ENCODE measurements at places on chromosomes 16 and 17.
A peak's percentile ranks its signal among the peaks of the same experiment; 100 is the strongest.

DNA sequence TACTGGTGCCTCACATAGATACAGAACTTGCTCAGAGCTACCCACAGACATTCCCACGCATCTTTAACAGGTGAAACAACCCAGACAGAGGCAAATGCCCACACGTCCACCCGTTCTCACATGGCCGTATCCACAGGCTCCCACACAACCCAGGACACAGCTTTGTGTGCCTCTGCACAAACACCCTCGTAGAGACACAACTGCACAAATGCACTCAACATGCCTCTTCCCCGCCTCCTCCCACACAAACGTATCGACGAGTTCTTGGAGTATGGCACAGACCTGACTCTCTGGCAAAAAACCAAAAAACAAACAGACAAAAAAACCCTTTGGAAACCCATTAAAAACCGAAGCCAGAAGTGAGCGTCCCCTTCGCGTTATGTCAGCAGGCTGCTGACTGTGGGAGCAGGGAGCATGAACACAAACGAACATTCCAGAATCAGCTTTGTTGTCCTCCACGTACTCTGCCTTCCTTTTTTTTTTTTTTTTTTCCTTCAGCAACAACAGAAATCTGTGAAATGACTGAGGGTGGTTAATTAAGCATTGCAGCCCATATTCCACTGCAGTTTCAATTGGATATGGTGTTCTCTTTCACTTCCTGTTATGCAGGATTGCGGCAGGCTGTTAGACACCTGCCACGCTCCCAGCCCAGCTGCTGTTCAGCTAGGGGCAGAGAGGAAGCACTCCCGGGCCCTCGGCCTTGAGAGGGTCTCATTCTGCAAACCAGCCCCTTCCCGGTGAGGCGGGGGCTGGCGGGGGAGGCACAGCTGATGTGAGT, 313.7 kb downstream of the MAF start:
- DNase-seq = no peak
- no peaks in the 10 kb centered on the region for H3K36me3 ChIP-seq
- no peaks in the 10 kb centered on the region for H3K4me1 ChIP-seq
- H3K4me3 ChIP-seq = no peak overlapping the region

DNA sequence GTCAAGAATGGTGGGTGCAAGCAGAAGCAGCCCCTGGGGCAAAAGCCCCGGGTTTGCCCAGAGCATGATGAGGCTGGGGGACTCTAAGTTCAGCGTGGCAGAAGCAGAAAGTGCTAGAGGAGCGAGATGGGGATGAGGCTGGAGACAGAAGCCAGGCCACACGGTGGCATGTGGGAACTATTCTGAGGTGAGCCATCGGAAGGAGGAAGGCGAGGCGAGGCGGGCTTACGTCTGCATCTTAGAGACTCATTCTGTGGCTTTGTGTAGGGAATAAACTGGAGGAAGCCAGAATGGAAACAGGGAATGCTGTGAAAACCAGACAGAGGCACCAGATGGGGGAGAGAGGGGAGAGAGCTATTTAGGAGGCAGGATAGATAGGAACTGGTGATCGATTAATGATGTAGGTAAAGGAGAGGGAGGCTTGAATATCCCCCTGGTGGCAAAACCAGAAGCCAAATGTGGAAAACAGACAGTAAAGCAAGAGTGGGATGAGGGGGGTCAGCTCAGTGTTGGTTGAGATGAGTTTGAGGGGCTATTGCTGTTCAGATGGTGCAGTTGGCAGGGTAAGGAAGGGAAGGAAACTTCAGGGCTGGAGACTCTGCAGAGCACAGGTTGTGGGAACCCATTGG, 3.1 kb upstream of the TNFSF13 start:
- DNase-seq = no peak
- no peaks in the 10 kb centered on the region for H3K27me3 ChIP-seq
- H3K4me3 ChIP-seq = no peak overlapping the region
- H3K36me3 ChIP-seq = no peaks in the 10 kb centered on the region
- H3K27ac ChIP-seq = no peak overlapping the region

DNA sequence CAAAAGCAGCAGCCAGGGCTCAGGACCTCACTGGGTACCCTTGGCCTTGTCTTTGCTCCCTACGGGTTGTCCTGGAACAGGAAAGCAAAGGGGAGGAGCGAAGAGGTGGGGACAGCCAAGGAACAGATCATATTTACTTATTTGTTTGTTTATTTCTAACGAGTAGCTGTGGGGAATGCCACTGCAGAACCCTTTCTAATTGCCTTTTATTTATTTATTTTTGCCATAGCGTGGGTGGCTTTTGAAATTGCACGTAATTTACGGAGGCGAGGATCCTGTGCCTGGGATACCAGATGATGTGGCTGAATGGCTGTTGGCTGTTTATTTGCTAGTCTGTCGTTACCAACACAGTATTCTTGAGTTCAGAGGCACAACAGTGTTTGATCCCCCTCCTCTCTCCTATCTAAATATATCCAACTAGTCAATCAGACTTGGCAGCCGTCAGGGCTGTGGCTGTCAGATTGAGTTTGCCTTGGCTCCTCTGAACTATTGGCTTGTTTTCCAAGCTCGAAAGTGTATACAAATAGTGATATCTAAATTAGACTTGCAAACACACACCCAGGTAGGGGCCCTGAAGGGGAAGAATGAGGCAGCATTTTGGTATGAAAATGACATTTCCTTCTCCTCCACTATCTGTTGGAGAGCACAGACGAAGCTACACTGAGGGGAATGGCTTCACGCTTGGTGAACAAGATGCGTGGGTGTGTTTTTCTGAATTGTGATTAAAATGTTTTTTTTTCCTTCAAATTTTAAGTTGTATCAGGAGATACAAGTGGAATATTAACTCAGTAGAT, 110.4 kb downstream of the MSI2 start:
- H3K27me3 ChIP-seq = no peaks in the 10 kb centered on the region
- no peaks in the 10 kb centered on the region for H3K36me3 ChIP-seq
- no peak overlapping the region for H3K27ac ChIP-seq

GRCh38 chr16:56488035-56488434, 31.8 kb downstream of the BBS2 start:
- H3K27ac ChIP-seq = no peak overlapping the region
- no peak for DNase-seq
- H3K27me3 ChIP-seq = no peaks in the 10 kb centered on the region
- no peak overlapping the region for H3K4me3 ChIP-seq
- peaks cover 6% of the 10 kb centered on the region for H3K36me3 ChIP-seq

DNA sequence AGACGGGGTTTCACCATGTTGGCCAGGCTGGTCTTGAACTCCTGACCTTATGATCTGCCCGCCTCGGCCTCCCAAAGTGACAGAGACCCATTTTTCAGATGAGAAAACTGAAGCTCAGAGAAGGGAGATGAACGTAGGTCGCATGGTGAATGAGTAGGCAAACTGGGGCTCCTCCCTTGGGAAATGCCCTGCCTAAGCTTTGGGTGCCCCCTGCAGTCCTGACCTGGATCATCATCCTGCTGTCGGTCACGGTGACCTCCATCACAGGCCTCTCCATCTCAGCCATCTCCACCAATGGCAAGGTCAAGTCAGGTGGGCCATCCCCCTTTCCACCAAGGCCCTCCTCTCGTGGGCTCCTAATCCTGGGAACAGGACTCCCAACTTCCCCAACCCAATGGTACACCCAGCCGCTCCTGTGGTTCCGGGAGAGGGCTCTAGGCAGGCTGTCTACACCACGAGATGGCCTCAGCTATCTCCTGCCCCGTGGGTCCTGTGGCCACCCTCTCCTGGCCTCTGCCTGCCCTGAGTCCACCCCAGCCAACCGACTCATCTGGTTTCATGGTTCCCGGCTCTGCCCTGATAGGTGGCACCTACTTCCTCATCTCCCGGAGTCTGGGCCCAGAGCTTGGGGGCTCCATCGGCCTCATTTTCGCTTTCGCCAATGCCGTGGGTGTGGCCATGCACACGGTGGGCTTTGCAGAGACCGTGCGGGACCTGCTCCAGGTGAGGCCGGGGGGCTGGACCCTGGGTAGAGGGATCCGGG, 4.7 kb downstream of the SLC12A3 start:
- H3K4me1 ChIP-seq = no peaks in the 10 kb centered on the region
- H3K27ac ChIP-seq = no peak overlapping the region
- H3K4me3 ChIP-seq = no peak overlapping the region
- DNase-seq = no peak

DNA sequence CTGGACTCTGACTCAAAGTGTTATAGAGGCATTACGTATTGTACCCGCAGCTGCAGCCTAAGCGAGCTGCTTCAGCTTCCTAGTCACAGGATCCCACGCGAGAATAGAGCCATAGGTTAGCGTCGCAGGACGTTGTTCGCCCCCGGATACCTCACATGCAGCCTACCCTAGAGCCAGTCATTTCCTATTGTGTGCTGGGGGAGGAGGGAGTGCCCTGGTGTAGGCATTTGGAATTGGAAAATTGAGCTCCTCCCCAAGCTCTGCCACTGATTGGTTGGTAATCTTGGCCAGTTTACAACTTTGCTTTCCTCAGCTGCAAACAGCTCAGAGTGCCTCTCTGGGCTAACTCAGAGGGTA, 530 bp downstream of the NAA60 start:
- peak overlapping the region; percentile 85 for H3K27ac ChIP-seq
- peak; percentile 76 for DNase-seq
- H3K36me3 ChIP-seq = peaks cover 5% of the 10 kb centered on the region

DNA sequence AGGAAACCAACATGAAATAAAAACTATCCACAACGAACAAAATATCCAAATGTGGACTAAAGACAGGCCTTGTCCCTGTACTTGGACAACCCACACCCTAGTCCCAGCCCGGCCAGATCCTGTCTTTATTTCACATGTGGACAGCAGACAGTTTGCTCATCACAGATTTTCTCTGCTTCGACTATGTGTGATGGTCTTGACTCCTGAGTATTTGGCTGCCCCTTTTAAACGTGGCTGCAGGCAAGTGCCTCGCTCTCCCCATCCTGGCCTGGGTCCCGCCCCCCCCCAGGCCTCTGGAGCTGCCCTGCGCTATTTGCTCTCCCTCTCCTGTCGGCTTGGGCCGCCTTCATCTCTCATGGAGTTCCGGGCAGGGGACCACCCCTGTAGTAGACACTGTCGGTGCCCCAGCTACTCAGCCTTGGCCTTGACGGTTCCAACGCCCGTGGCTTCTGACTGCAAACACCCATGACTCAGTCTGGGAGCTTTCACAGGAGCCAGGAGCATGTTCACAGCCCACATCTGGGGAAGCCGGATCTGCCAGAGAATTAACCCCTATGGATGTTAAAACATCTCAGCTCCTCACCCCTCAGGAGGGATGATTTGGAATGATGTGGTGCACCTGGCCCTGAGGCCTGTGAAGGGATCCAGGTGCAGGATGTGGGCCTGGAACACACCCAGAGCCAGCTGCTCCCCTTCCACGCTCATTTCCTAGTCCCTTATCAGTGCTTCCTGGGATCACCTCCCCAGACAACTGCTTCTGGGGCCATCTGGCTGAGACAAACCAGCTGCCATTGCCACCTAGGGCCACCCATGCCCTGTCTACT, 229.7 kb upstream of the RPL38 start:
- no peak overlapping the region for H3K4me3 ChIP-seq
- DNase-seq = peak; percentile 9
- H3K36me3 ChIP-seq = no peaks in the 10 kb centered on the region
- H3K27ac ChIP-seq = no peak overlapping the region

- H3K27ac ChIP-seq = no peak overlapping the region
- no peaks in the 10 kb centered on the region for H3K36me3 ChIP-seq
- H3K4me1 ChIP-seq = peaks cover 3% of the 10 kb centered on the region
- peaks cover 26% of the 10 kb centered on the region for H3K27me3 ChIP-seq
Observed at GRCh38 chr17:36661047-36661666, 59.8 kb downstream of the MRM1 start.

GRCh38 chr17:27991462-27991993, 50.9 kb upstream of the NLK start:
- H3K4me3 ChIP-seq = no peak overlapping the region
- no peaks in the 10 kb centered on the region for H3K27me3 ChIP-seq
- H3K27ac ChIP-seq = no peak overlapping the region

DNA sequence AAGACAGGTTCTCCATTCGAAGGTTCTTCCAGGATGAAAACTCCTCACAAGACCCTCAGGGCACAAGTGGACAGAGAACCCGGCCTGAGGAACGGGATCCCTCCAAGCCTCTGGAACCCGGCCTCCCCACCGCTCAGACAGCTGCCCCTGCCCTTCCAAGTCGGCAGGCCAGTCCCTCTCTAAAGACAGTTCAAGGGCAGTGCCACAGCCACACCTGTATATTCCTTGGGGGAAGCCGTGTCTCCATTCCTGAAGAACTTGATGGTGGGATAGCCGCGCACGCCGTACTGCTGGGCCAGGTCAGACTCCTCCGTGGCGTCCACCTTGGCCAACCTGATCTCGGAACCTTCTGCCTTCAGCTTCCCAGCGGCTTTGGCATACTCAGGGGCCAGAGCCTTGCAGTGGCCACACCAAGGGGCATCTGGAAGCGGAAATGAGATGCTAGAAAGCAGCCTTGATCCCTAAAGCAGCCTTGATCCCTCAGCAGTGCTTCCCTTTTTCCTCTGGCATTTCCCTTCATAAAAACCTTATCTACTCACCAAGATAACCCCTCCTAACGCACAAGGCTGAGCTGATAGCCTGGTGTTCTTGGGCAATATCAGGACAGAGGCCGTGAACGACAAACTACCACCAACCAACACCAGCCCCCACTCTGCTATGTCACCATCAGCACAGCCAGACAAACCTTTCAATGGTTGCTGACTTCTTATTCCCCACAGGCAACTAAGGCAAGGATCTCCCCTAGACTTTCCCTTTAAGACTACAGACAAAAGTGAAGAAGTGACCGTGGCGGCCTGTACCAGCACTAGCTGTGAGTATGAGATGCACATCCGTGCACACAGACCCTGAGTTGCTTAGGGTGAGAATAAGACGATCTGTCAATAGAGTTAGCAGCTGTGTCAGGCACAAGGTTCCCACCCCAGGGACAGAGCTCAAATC, 1.1 kb downstream of the P4HB start:
- H3K4me3 ChIP-seq = peak overlapping the region; percentile 97
- no peaks in the 10 kb centered on the region for H3K27me3 ChIP-seq
- H3K4me1 ChIP-seq = peaks cover 30% of the 10 kb centered on the region

GRCh38 chr17:4947411-4948165, 742 bp downstream of the PFN1 start:
- no peak for DNase-seq
- peak overlapping the region; percentile 82 for H3K4me3 ChIP-seq
- no peaks in the 10 kb centered on the region for H3K27me3 ChIP-seq
- H3K4me1 ChIP-seq = peaks cover 32% of the 10 kb centered on the region
- peak overlapping the region; percentile 78 for H3K27ac ChIP-seq

DNA sequence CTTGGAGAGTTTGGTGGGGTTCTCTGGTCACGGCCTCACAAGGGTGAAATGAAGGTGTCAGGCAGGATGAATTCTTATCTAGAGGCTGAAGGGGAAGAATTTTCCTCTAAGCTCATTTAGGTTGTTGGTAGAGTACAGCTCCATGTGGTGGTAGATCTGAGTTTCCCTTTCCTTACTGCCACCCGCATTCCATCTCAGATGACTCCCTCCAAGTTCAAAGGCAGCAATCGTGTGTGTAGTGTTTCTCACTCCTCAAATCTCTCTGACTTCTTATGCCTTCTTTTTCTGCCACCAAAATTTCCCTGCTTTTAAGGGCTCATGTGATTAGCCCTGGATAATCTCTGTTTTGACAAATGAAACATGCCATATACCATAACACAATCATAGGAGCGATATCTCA, 135.5 kb upstream of the MYOCD start:
- no peak for DNase-seq
- no peak overlapping the region for H3K4me3 ChIP-seq
- H3K27ac ChIP-seq = no peak overlapping the region
- H3K4me1 ChIP-seq = no peaks in the 10 kb centered on the region
- no peaks in the 10 kb centered on the region for H3K27me3 ChIP-seq

GRCh38 chr17:28828294-28829040, 14.1 kb downstream of the FAM222B start:
- peaks cover 4% of the 10 kb centered on the region for H3K4me1 ChIP-seq
- H3K36me3 ChIP-seq = peaks cover 2% of the 10 kb centered on the region
- DNase-seq = peak; percentile 67
- H3K27me3 ChIP-seq = no peaks in the 10 kb centered on the region
- no peak overlapping the region for H3K27ac ChIP-seq

Data from astrocyte (in vitro differentiated cells and primary cell).